Fibroblast of skin of back (primary cell): ENCODE measurements at places on chromosomes 12 and 14.
A peak's percentile ranks its signal among the peaks of the same experiment; 100 is the strongest.

- DNase-seq = no peak
Measured at GRCh38 chr12:52901715-52902541, 2.9 kb downstream of the KRT8 start.

GRCh38 chr14:45426685-45427282 lies 173.8 kb upstream of the MIS18BP1 start:
- peak; percentile 48 for DNase-seq

- no peak for DNase-seq
Measured at GRCh38 chr14:65302571-65303189, 109.8 kb upstream of the FUT8 start.

- DNase-seq = no peak
Measured at GRCh38 chr12:90172524-90172923, 463.9 kb upstream of the ATP2B1 start.

DNA sequence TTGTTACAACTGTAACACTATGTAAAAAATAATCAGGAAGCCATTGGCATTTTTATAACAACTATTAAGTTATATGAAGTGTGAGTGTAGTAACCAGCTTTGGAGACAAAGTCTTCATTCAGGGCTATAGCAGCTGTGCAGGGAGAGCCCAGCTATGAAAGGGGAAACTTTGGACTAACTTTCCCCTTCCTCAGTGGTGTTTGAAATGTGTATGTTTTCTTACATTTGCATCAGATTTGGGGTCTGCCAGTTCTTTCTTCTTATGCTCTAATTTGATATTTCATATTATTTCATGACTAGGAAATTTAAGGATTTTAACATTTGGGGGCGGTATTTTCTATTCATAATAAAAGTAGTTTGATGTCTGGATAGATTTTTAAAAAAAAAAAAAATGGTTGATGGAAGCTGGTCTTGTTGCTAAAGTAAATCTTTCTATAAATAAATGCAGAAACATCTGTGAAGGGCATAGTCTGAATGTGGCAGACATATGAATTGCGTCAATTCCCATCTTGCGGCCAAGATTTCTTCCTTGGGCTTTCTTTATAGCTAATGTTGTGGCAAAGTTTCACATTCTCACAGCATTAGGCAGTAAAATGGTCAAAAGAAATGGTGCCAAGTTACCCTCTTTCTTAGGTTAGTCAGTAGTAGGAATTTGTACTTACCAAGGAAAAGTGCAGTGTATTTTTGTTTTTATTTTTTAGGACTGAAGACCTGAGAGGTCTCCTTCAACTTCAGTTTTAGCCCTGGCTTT lies 35.6 kb downstream of the RASSF8 start:
- peak; percentile 93 for DNase-seq

GRCh38 chr14:76138119-76138757 lies 13.5 kb upstream of the GPATCH2L start:
- DNase-seq = no peak

DNA sequence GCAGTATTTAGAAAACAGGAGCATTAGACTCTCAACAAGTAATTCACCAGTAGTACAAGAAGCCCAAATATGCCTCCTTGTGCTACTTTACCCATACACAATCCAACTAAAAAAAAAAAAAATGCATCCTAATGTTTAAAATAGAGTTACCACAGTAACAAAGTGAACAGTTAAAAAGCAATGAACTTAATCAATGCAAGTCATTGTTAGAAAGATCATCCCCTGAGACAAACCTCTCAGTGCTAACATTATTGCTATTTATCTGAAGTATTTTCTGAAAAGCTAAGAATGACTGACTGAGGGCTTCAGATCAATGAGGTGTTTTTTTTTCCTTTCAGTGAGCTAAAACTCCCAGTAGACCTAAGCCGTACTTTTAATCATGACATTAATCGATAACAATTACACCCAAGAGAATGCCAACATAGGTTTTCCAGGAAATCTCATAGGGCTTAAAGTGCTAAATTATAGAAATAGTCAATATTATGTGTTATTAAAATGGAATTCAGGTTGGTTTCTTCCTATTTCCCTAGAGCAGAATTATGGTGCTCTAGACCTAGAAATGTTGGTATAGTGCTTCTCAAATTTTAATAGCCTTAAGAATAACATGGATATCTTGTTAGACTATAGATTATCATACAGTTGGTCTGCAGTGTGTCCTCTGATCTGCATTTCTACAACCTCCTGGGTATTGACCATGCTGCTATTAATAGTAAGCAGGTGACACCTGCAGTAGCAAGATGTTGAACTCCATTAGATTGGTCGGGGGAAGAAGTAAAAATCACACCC lies 123.0 kb downstream of the PRKD1 start:
- DNase-seq = no peak

DNA sequence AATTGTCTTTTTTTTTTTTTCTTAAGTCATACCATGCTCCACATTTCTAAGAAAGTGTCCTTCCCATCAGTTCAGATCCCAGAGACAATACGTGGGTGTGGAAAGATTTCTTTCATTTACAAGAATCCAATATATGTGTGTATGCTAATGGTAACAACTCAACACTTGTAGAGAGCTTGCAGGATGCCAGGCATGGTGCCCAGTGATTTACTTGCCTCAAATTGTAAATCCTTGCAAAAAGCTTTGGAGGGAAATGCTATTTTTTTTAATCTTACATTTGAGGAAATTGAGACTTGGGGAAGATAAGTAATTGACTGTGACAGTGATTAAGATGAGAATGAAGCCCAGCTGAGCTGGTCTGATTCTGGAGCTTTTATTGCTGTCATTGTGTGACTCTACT lies 1264.6 kb upstream of the SEL1L start:
- no peak for DNase-seq

DNA sequence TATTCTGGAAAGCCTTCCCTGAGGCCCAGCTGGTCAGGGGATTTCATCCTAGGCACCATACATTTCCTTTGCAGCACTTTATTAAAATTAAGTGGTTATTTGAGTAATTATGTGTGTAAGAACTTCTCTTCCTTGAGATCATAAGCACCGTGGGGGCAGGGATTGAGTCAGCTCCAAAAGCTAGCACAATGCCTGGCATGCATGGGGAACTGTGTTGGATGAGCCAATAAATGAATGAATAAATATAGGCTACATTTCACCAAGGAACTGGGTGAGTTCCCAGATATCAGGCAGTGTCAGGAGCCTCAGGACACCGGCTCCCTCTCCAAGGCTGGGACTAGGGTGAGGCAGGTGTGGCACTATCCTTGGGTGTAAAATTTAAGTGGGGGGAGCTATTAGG lies 82.8 kb upstream of the FBXO21 start:
- DNase-seq = no peak

DNA sequence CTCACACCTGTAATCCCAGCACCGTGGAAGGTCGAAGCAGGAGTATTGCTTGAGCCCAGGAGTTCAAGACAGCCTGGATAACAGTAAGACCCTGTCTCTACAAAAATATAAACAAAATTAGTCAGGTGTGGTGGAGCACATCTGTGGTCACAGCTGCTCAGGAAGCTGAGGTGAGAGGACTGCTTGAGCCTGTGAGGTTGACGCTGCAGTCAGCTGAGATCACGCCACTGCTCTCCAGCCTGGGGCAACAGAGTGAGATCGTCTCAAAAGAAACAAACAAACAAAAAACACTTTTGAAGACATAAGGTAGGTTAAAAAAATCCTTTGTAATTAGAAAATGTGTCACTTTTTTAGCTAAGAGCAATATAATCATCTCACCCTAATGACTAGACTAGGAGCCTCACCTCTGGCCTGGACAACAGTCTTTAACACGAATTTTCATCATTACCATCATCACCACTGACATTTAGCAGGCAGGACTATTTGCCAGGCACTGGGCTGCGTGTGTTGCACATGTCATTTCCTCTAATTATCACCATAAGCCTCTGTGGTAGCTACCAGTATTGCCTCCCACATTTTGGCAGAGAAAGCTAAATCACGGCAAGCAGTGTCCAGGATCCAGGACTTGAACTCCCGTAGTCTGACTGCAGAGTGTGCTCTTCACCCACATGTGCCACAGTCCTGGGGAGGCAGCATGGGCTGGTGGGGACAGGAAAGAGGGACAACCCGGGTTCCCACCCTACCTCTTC lies 4.6 kb upstream of the SYCP3 start:
- DNase-seq = no peak

- no peak for DNase-seq
Measured at GRCh38 chr14:106455026-106455425, 928.6 kb downstream of the TMEM121 start.

DNA sequence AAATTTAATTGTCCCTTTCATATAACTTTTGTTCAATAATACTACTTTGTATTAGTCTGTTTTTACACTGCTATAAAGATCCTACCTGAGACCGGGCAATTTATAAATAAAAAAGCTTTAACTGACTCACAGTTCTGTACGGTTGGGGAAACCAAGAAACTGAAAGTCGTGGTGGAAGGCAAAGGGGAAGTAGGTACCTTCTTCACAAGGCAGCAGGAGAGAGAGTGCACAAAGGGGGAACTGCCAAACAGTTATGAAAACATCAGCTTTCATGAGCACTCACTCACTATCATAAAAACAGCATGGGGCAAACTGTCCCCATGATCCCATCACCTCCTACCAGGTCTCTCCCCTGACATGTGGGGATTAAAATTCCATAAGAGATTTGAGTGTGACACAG lies 1069.0 kb downstream of the FSCB start:
- DNase-seq = no peak

DNA sequence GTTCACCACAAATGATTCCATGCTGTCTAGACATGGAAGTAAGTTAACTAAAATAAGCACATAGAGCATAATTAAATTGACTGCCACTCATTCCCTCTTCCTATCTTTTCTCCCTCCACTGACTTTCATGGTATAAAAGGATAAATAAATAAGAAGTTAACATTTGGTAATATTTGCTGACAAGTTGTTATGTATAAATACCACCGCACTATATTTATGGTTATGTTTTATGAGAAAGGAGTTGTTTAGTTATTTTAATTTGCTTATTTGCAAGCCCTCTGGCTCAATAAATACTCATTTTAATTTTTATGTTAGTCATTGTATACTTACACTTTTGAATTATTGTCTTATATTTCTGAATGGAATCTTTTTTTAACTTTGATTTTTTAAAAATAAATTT lies 113.5 kb downstream of the MIPOL1 start:
- no peak for DNase-seq

DNA sequence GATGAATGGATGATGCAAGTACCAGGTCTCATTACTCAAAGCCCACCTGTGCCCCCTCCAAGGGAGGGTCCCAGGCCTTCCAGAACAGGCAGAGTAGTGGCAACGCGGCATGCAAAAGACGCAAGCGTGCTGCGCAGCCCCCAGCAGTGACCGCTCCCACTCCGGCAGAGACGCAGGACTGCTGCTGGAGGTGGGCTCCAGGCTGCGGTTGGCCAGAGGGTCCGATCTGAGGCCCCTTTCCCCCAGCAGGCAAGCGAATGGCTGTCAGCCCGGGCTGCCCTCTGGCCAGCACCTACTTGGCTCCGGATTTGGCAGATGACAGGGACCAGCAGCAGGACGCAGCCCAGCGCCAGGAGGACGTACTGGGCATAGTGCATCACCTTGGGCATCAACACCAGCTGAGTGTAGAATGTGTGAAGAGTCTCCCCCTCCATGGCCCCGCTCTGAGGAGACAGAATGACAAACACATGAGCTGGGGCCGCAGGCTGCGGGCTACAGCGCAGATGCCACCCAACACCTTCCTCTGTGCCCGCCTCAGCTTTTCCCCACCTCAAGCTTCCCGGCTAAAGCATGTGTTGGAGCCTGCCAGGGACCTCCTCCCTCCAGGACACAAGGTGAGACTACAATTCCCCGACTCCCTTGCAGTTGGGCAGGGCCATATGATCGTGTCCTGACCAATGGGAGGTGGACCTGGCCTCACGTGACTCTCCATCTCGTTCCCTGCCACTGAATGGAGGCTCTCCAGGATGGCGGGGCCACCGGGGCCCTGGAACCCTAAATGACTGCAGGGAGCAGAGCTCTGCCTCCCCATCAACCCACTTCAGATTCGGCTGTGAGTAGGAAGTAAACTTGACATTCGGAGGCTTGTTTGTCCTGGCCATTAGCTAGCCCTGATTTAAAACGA lies 77.4 kb downstream of the SCARB1 start:
- peak; percentile 94 for DNase-seq

DNA sequence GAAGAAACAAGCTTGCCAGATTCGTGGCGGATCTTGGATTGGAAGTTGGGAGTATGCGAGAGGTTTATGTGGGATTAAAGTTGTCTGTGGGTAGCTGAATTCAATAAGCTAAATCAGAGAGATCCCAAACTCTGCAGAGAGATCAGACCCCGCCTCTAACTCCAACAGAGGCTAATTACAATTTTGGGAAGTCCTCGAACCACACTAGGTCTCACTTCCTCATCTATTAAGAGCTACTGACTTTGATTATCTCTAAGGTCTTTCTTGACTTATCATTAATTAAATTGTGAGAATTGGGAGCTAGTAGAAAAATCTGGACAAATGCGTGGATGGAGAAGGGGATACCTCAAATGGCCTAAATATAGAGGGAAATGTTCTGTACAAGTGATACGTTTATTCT lies 9.1 kb downstream of the NTF3 start:
- no peak for DNase-seq

DNA sequence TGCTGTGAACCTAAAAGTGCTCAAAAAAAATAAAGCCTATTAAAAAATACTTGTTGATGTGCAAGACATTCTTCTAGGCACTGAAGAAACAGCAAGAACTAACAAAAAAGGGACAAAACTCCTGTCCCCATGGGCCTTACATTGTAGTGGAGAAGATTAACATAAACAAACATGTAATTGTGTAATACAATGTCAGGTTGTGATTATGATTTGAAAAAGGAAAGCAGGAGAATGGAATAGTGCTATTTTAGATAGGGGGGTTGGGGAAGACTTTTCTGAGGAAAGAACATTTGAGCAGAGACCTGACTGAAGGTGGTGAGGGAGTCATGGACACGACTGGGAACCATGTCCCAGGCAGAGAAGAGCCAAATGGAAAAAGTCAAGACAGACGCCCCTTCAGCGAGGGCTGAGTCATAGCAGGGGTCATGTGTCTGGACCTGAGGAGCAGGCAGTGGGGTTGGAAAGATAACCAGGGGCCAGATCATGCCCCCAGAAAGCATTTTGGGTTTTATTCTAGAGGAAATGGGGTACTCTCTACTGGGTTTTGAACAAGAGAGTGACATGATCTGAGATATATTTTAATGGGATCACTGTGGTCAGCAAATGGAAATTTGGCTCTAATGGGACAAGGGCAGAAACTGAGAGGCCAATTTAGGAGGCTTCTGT lies 19.4 kb upstream of the IFNG start:
- DNase-seq = no peak

DNA sequence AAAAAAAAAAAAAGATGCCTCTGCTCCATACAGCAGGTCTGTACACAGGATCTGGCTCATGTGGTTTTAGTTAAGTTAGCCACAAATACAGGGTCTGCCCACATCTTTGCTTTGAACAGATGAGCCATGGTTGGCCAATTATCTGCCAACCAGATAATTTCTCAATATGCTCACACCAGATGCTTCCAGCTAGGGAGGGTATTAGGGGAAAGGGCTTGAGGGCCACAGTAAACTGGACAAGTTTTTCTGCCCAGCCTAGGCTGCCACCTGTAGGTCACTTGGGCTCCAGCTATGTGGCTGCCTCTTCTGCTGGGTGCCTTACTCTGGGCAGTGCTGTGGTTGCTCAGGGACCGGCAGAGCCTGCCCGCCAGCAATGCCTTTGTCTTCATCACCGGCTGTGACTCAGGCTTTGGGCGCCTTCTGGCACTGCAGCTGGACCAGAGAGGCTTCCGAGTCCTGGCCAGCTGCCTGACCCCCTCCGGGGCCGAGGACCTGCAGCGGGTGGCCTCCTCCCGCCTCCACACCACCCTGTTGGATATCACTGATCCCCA lies 776 bp downstream of the RDH5 start:
- peak; percentile 89 for DNase-seq

- DNase-seq = no peak
Measured at GRCh38 chr12:4282892-4283511, 9.4 kb downstream of the CCND2 start.
